HFFc6 (cell line): ENCODE measurements at places on chromosomes 16 and 17. TPM values are rescaled to one million over a fixed set of nuclear protein-coding genes. Genes with fewer than 3 reads are reported as not detected.

Gene MARVELD3
- not detected in 3 replicates for total RNA-seq

DNA sequence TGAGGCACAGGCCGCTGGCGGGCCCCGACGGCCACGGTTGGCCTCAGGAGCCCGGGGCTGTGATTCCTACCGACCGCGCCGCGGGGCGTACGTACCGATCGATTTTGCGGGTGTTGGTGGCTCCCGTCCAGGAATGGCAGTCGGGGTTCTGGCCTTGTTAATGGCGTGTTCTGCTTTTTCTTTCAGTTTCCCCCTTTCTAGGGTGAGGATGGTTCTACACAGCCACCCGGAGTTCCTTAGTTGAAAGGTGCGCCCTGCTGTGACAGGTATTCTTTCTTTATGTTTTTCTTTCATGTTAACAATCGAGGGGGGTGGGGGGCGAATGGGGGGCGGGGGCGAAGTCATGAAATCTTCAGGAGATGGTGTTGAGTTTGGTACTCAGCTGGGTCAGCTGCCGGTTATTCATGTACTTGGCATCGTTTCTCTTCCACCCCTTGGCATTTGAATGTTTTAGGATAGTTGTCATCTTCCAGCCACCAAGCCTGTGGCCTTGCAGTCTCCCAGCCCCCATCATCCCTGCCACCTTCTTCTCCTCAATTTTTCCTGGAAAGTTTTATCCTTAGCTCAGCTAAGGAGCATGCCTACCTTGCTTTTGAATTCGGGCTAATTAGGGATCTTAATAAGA is 802 bp downstream of the CYLD start:
- peaks cover 50% of the 10 kb centered on the region for H3K4me1 ChIP-seq
- H3K27me3 ChIP-seq, result peaks cover 6% of the 10 kb centered on the region
- H3K36me3 ChIP-seq, result peaks cover 5% of the 10 kb centered on the region
- peak overlapping the region; percentile 84 for H3K4me3 ChIP-seq
- H3K27ac ChIP-seq, result peak overlapping the region; percentile 81

Gene C16orf92
- not detected in 2 replicates for total RNA-seq

- no peak for DNase-seq
- no peak overlapping the region for H3K27ac ChIP-seq
- H3K4me3 ChIP-seq, result no peak overlapping the region
- H3K27me3 ChIP-seq, result peaks cover 2% of the 10 kb centered on the region; the same call in 1 of the 2 replicates
These were observed 110.0 kb upstream of the CIBAR2 start for GRCh38 chr16:85222155-85222863.

DNA sequence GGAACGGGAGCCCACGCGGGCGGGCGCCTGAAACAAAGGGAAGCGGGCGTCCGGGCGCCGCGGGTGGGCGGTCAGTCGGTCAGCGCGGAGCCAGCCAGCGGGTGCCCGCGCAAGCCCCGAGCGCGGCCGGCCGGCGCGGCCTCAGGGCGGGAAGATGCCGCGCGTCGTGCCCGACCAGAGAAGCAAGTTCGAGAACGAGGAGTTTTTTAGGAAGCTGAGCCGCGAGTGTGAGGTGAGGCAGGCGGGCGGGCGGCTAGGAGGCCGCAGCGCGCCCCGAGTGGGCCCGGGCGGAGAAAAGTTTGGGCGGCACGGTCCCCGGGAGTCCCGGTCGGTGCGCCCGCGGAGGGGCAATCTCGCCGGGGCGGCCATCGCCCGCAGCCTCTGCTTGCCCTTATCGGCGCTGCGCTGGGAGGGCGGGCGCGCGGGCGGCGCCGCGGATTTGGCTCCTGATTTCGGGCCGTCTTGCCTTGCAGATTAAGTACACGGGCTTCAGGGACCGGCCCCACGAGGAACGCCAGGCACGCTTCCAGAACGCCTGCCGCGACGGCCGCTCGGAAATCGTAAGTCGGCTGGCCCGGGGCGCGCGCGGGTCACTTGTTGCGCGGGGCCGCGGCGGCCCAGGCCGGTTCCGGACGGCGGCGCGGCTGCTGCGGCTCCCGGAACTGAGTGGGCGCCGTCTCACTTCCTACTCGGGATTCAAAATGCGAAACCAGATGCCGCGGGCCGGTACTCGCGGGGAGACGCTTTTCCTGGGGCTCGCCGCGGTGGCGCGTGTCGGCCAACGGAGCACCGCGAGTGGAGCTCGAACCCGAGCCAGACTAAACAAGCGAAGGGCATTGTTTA is 526 bp downstream of the CBFB start:
- H3K36me3 ChIP-seq, result peaks cover 24% of the 10 kb centered on the region
- peak overlapping the region; percentile 88 for H3K27ac ChIP-seq
- H3K4me3 ChIP-seq, result peak overlapping the region; percentile 95
- H3K27me3 ChIP-seq, result peaks cover 2% of the 10 kb centered on the region

DNA sequence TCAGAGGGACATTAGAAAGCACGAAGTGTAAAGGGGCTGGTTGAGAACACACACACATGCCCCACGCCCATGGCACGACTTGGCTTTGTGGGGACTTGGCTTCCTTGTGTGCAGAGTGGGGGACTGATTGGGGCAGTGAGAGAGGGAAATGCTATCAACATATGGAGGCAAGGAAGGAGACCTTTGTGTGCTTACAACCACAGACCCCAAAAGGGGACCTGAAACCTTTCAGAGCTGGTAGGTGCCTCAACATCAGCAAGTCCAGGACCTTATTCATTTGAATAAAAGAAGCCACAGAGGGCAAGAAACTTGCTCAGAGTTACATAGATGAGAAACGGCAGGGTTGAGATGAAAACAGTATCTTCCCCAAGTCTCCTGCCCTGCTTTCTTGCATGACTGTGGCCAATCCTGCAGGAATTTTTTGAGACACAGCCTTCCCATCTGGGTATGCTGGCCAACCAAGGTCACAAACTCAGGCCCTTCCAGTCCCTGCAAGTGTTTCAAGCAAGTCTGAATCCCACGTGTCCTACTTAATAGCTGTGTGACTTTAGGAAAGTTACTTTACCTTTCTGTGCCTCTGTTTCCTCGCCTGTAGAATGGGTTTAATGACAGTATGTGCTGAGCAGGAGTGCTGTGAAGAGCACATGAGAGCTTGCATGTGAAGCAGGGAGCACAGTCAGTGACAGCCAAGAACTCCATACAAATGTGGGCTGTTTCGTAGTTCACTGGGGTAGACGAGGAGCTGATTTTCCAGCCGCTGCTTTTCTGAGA is 26.2 kb downstream of the C16orf78 start:
- no peak overlapping the region for H3K27ac ChIP-seq
- H3K4me1 ChIP-seq, result no peaks in the 10 kb centered on the region
- 0 out of 2 replicates have a peak, but pooled peaks cover 5% of the 10 kb centered on the region for H3K36me3 ChIP-seq
- no peak for DNase-seq

- peaks cover 7% of the 10 kb centered on the region; the same call in 1 of the 2 replicates for H3K4me1 ChIP-seq
- H3K27ac ChIP-seq, result no peak overlapping the region
These were observed 288.4 kb downstream of the IRX3 start for GRCh38 chr16:53998024-53998810.

Gene FOXC2
- total RNA-seq, result 5.4 to 8.4 TPM (median 7.4 TPM) in 3 replicates

Gene AHSP
- not detected in 3 replicates for total RNA-seq

Gene ZNF624
- total RNA-seq, result 2.6 and 2.7 TPM in 2 replicates

GRCh38 chr17:7356072-7356549 is 1.2 kb downstream of the TMEM95 start:
- H3K27ac ChIP-seq, result no peak overlapping the region
- no peak overlapping the region for H3K4me3 ChIP-seq
- peak; percentile 32 for DNase-seq
- 0 out of 2 replicates have a peak, but pooled peaks cover 2% of the 10 kb centered on the region for H3K27me3 ChIP-seq

DNA sequence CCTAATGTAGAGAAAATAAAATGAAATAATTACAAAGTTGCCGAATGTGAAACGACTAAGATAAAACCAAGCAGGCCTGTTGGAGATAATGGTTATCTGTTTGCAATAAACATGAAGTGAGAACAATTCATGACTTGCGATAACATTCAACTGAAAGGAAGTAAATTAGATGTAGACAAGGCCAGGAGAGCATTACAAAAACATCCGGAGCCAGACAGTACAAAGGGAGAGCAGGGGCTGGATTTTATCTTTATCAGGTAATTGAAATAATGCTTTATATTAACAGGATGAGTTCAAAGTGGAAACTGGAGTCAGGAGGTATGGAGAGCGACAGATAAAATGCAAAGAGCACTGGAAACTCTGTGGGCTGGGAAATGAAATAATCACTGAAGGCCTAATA is 265.6 kb upstream of the GOT2 start:
- H3K4me1 ChIP-seq, result no peaks in the 10 kb centered on the region
- H3K36me3 ChIP-seq, result no peaks in the 10 kb centered on the region
- no peak overlapping the region for H3K4me3 ChIP-seq
- no peak overlapping the region for H3K27ac ChIP-seq
- peaks cover 2% of the 10 kb centered on the region for H3K27me3 ChIP-seq

Gene MYH1
- total RNA-seq, result not detected in 3 replicates

GRCh38 chr16:88430185-88430523 is 22.9 kb upstream of the ZFPM1 start:
- H3K27ac ChIP-seq, result no peak overlapping the region
- no peaks in the 10 kb centered on the region for H3K36me3 ChIP-seq
- H3K4me3 ChIP-seq, result no peak overlapping the region
- H3K4me1 ChIP-seq, result no peaks in the 10 kb centered on the region; the same call in 1 of the 2 replicates

DNA sequence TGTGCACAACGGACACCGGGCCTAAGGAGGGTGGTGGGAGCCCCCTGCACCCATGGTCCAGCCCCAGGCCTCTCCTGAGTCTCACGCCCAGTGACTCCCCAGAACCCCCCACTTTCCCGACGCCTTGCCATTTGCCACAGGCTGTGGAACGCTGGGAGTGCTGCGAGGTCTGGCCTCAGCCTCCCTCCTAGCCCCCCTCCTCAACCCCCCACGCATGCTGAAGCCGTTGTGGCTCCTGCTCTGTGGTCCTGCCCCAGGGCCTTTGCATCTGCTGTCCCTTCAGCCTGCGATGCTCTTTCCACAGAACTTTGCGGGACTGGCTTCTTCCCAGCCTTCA is 226.0 kb upstream of the GSE1 start:
- no peak overlapping the region for H3K27ac ChIP-seq
- no peak for DNase-seq
- peaks cover 36% of the 10 kb centered on the region for H3K4me1 ChIP-seq
- no peak overlapping the region for H3K4me3 ChIP-seq
- peaks cover 21% of the 10 kb centered on the region for H3K36me3 ChIP-seq

Gene HS3ST6
- total RNA-seq, result not detected in 3 replicates

DNA sequence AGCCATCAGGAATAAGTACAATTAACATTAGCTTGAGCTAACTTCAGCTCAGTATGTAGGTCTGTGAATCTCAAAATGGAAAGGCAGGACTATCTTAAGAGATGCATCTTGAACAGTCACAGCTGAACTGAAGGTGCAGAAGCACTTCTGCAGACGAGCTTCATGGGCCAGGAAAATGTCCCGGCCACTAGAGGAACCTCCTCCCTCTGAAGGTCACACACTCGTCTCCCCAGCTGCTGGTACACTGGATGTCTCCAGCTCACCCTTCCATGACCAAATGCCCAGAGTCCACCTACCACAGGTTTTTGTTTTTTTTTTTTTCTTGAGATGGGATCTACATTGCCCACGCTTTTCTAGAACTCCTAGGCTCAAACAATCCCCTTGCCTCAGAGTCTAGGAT is 33.2 kb downstream of the WDR59 start:
- H3K27ac ChIP-seq, result no peak overlapping the region
- no peak overlapping the region for H3K4me3 ChIP-seq
- no peaks in the 10 kb centered on the region for H3K4me1 ChIP-seq
- no peak for DNase-seq

Gene UMOD
- total RNA-seq, result not detected in 2 replicates

GRCh38 chr16:30186782-30187555 is 3.6 kb downstream of the CORO1A start:
- DNase-seq, result peak; percentile 11
- no peak overlapping the region for H3K4me3 ChIP-seq
- H3K27ac ChIP-seq, result no peak overlapping the region
- no peaks in the 10 kb centered on the region for H3K4me1 ChIP-seq

DNA sequence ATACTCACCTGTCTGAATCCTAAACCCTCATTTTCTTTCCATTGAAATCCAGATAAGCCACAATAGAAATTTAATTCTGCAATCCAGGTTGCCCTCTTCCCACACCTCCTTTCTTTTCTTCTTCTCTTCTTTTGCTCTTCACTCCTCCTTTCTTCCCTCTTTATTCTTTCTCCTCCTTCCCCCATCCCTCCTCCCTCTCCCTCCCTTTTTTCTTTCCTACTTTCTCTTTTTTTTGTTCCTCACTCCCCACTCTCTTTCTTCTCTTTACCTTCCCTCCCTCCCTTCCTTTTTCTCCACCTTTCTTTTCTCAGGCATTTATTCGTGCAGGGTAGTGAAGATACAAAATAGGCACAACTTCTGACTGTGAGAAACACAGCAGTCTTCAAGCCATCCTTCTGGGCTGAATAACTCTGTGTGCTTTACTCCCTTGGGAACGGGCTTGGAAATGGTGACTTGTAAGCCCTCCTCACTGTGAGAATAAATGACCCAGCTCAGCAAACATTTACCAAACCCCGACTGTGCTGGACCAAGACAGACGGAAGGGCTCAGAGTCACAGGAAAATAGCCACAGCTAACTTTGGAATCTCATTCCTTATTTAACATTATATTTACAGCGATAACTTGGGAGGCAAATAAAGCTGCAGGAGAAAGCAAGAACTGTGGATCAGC is 140.8 kb downstream of the HAPSTR1 start:
- H3K4me3 ChIP-seq, result no peak overlapping the region
- peaks cover 2% of the 10 kb centered on the region for H3K27me3 ChIP-seq
- no peaks in the 10 kb centered on the region for H3K36me3 ChIP-seq
- no peaks in the 10 kb centered on the region for H3K4me1 ChIP-seq
- H3K27ac ChIP-seq, result no peak overlapping the region
- DNase-seq, result no peak

Gene VAT1L
- total RNA-seq, result not detected in 3 replicates

GRCh38 chr17:81332914-81333528 is 37.9 kb upstream of the SLC38A10 start:
- H3K36me3 ChIP-seq, result no peaks in the 10 kb centered on the region
- no peak for DNase-seq
- no peak overlapping the region for H3K27ac ChIP-seq
- no peak overlapping the region for H3K4me3 ChIP-seq
- peaks cover 13% of the 10 kb centered on the region for H3K4me1 ChIP-seq

Gene TPSB2
- not detected in 2 replicates for total RNA-seq
